ENCODE measurements at places on chromosomes 1 and 21.

DNA sequence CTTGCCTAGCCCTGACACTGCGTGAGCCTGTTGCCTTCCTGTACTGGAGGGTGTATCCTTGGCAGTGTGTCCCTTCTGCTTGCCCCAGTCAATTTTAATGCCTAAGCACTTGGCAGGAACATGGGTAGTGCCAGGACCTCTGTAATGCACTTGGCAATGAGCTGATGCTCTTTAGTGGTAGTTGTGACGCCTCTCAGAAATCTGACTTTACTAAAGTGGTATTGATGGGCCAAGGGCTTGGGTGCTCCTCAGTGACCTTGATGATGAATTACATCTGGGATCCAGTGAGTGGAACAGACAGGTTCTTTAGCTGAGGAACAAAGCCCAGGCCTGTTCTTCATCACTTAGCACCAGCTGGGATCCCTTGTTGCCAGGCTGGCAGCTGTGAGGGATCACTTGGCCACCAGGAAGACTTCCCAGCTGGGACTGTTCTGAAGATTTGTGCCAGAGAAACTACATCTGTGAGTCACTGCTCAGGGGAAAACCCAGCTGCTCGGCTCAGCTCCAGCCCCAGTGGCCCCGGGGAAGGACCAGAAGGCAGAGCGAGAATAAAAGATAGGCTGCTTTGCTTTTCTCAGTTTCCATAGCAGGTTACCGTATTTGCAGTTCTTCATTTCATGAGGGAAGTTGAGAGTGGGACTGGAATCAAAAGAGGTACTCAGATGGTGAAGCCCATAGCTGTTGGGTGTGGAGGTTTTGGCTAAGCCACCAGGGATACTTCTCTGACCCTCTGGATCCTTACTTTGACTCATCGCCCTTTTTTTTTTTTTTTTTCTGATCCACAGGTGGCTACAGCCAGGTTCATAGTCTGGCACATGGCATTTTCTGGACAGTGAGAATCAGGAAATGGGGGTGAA, 28.5 kb upstream of the KCNA2 start:
- DNase-seq: peak; percentile 27

GRCh38 chr1:176187001-176187400, 20.1 kb downstream of the COP1 start:
- no peak for DNase-seq

GRCh38 chr1:44780583-44781121, 5.3 kb downstream of the RPS8 start:
- DNase-seq: no peak

GRCh38 chr1:35505911-35506798, 51.0 kb downstream of the KIAA0319L start:
- no peak for DNase-seq

DNA sequence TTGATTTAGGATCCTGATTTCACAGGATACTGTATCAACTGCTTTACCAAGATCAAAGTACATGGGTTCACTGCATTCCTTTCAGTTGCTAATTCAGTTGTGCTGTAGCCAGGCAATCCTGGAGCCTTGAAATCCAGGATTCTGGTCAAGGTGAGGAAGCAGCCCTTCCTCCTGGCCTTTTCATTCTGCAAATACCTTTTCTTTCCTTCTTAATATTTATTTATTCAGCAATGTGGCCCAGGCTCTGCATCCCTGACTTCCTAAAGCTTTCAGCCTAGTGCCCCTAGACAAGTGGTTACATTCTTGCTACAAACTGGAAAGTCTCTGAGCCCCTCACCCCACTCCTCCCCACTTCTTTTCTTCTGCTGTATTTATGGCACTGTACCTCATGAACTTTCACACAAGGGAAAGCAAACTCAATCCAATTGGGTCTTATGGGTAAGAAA, 16.2 kb downstream of the LRRC8D start:
- DNase-seq: no peak

DNA sequence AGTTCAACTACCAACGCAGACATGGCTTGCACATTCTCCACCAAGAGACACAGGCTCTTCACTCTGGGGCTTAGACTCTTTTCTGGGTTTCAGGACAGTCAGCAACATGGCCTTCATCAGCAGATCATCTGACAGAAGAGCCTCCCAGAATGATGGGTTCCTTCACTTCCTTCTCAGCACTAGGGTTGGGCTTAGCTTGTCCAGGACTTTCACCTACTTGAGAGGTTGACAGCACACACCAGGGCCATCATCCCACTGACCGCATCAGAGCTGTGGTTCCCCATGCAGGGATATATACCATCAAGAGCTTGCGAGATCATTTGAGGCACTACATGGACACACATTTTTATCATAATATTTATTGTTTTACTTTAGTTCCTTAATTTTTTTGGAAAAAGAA, 10.4 kb upstream of the NCF2 start:
- DNase-seq: no peak

GRCh38 chr1:155012026-155012546, 9.5 kb downstream of the ZBTB7B start:
- DNase-seq: no peak

Data from activated naive CD4-positive, alpha-beta T cell (primary cell).